ENCODE measurements at places on chromosomes 6 and 20. TPM values are rescaled to one million over a fixed set of nuclear protein-coding genes. Genes with fewer than 3 reads are reported as not detected.

Gene STMN3
- total RNA-seq: 16.4 TPM

Gene GSTA3
- not detected for total RNA-seq

Gene RRAGD
- 1.8 TPM for total RNA-seq

Gene FAM83C
- total RNA-seq: not detected

Gene SOBP
- 6.3 TPM for total RNA-seq

DNA sequence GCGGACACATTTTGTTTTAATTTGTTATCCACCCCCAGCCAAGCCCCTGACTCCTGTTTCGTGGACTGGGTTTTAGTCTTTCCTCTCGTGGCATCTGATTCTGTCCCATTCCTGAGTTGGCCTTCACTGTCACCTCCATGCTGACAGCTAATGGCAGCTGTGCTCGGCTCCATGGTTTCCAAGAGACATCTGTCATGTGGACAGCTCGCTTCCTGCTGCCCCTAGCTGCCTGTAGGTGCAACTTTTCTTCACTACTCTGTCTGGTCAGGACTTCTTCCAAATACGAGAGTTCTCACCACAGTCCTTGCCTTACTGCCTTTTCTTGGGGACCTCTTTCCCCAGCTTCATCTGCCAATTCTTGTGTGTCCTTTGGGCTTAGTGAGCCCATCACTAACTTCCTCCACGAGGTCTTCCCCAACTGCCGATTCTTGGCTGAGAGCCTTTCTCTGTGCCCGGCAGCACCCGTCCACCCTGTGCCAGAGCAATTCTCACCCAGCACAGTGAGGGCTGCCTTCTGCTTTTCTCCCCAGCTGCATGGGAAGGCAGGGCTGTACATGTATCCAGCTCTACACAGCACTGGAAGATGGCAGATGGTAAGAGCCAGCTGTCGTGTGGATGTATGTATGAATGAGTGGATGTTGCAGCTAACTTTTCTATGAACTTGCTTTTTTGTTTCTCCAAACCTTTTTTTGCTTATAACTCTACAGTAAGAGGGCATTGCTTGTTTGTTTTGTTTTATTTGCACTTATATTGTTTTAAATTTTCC is 140.4 kb downstream of the F13A1 start:
- DNase-seq: no peak

DNA sequence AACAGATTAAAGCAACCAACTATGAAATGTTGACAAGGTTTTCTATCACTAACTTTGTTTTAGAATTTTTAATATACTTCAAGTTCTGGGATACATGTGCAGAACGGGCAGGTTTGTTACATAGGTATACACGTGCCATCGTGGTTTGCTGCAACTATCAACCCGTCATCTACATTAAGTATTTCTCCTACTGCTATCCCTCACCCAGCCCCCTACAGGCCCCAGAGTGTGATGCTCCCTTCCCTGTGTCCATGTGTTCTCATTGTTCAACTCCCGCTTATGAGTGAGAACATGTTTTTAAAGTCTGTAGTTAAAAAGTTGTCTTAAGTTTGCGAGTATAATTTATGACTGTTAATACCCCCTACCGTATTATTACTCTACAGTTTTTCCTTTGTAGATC is 844.3 kb upstream of the MANEA start:
- no peak for DNase-seq

GRCh38 chr6:84019842-84020211 is 13.7 kb upstream of the MRAP2 start:
- no peak for DNase-seq

- DNase-seq: no peak
These were observed 27.6 kb downstream of the CDH26 start for GRCh38 chr20:59985864-59986263.

GRCh38 chr6:85756982-85757381 is 114.3 kb upstream of the SYNCRIP start:
- DNase-seq: peak; percentile 17

- DNase-seq: no peak
These were observed 537 bp downstream of the CSTF1 start for GRCh38 chr20:56392881-56393482.

DNA sequence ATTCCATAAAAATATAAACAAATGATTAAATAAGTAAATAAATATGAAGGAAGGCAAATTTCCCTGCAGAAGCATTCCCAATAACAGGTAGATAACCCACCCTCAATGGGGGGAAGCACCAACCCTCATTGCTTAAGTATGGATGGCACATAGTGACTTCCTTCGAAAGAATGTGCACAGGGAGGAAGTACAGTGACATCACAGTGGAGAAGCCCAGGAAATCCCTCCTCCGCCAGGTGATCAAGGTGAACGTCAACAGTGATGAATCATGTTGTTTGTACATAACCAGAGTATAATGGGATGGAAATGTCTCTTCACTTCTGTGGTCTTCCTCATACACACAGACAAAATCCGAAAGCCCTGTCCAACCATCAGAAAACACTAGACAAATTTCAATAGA is 267.9 kb downstream of the THBS2 start:
- DNase-seq: no peak

GRCh38 chr6:111664565-111665030 is 58.9 kb upstream of the TRAF3IP2 start:
- DNase-seq: no peak

DNA sequence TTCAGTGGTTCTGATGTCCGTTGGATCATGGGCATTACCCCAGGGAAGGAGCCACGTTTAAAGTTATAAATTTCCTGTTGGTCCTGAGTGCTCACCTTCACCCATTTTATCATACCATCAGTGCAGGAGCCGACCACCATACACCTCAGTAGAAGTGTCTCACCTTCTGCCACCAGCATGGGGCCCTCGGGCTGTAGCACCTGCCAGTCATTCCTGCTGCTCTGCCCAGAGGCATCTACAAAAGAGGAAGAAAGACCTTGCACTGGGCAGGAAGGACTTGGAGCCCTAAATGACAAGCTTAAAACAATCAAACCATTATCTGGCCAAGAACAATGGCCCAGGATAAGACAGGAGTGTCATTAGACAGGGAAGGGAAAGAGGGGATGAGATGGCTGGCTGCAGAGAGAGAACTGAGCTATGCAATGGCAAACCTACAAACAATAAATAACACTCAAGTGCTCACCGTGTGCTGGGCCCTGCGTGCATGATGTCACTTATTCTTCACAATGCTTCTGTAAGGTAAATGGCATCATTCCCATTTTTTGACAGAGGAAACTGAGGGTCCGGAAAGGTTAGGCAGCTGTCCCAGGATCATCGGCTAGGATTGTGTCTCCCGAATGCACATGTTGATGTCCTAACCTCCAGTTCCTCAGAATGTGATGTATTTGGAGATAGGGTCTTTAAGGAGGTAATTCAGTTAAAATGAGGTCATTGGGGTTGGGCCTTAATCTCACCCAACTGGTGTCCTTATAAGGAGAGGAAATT is 11.2 kb downstream of the SIRPB2 start:
- no peak for DNase-seq

GRCh38 chr6:43070028-43070632 is 6.0 kb upstream of the PTK7 start:
- DNase-seq: peak; percentile 59

DNA sequence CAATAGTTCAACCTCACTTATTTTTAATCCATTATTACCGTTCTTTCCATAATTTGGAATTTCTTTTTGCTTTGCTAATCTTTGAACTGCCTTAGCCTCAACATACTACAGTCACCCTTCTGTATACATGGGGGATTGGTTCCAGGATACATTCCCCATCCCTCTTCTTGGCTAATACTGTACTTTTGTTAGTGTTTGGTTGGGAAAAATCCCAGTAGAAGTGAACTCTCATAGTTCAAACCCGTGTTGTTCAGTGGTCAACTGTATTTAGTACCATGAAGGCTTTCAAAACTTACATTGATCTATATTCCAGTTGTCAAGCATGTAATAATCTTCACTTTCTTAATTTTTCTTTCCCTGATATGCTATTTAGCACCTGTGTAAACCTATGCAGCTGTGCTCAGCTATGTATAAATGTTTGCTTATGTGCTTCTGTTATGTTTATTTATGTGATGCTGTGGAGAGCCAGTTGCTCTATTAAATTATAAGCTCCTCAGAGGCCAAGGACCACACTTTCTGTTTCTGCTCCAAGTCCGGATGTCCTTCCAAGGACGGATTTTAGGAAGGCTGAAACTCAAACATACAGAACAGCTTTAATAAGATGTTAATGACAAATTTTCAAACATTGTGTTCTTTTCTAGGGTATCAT is 33.3 kb upstream of the LAMA4 start:
- peak; percentile 60 for DNase-seq

GRCh38 chr20:7859356-7859802 is 80.9 kb downstream of the HAO1 start:
- DNase-seq: peak; percentile 80

DNA sequence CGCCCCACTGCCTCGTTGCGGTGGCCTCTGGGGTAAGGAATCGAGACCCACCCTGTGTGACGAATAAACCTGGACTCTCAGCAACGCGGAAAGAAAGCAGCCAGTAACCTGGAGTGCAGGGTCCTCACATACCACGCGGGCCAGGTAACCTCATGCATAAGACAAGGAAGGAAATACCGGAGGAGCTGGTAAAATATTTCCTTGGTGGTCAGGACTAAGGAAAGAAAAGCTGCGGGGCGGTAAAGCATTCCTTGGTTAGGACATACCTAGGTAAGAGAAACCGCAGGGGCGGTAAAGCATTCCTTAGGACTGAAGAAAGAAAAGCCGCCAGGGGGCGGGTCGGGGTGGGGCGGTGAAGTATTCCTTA is 80.7 kb downstream of the SYTL3 start:
- DNase-seq: no peak

DNA sequence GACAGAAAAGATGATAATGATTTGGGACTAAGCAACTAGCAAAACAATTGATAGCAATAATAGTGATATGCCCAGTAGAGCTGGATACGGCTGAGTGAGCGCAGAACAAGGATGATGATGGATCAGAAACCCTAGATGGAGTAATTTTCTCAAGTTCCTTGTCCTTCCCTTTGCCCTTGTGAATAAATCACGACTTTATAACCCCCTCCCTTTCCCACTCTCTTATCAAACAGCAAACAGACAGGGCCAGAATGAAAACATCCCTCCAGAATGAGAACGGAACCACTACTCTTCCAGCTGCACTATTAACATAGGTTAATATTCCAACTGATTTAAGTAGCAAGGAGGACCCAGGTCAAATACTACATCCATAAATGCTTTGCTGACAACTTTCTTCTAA is 1.3 kb upstream of the MTFR2 start:
- DNase-seq: no peak

DNA sequence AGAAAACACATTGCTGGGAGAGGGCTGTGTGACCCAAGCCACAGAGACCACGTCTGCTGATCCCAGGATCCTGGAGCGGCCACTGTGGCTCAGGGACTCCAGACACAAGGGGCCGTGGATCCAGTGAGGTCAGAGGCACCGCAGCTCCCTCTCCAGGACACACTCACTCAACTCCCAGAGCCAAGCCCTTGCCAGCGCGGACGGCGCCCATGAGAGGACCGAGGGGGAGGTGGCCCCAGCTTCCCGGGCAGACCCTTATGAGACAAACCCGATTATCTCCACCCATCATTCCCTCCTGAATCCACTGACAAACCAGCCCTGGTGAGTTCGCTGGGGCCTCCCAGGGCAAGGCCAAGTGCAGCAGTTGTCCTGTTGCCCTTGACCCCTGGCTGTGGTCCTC is 201.2 kb downstream of the TAF4 start:
- DNase-seq: no peak

DNA sequence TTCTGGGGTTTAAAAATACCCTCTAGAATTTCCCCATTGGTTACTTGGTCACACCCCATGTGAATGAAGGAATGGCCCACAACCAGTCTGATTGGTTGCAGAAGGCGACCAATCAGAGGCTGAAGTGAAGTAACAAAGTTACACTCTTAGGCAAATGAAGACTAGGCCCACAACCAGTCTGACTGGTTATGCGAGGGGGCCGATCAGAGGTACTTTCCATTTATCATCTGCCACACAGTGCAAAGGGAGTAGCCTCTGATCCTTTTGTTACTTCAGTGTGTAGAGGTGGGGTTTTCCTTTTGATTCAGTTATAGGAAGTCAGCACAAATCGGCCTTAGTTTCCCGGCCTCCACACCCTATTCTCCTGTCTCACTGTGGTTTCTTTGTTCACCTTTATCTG is 61.2 kb upstream of the SGK1 start:
- DNase-seq: no peak

- DNase-seq: no peak
These were observed 27.1 kb downstream of the PRR18 start for GRCh38 chr6:166281104-166281503.

GRCh38 chr20:48141660-48142515 is 356.6 kb upstream of the SULF2 start:
- no peak for DNase-seq

- no peak for DNase-seq
These were observed 3.3 kb upstream of the COL11A2 start for GRCh38 chr6:33195304-33196165.

All from fibroblast of lung (primary cell).